Globus pallidus (tissue), 1 donor: ENCODE measurements at places on chromosomes 13 and 19.
A peak's percentile ranks its signal among the peaks of the same experiment; 100 is the strongest.

- no peak for DNase-seq
Measured at GRCh38 chr19:10290876-10291553, 1.3 kb downstream of the ICAM5 start.

DNA sequence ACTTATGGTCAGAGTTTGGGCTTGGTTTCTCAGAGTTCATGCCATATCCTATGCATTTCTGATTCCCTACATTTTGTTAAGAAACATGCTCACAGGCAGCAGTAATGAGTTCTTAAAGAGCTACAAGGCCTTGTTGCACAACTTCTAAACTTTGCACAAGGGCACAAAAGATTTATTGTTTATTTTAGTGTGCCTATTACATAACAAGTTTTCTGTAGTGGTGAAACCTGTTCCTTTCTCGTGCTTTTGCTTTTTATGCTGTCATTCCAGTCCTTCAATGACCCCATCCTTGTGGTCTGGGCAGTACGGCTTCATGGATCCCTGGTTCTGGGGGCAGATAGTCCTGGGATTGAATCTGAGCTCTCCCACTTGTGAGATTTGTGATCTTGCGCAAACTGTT, 17.8 kb downstream of the ZNF507 start:
- peak; percentile 57 for DNase-seq

DNA sequence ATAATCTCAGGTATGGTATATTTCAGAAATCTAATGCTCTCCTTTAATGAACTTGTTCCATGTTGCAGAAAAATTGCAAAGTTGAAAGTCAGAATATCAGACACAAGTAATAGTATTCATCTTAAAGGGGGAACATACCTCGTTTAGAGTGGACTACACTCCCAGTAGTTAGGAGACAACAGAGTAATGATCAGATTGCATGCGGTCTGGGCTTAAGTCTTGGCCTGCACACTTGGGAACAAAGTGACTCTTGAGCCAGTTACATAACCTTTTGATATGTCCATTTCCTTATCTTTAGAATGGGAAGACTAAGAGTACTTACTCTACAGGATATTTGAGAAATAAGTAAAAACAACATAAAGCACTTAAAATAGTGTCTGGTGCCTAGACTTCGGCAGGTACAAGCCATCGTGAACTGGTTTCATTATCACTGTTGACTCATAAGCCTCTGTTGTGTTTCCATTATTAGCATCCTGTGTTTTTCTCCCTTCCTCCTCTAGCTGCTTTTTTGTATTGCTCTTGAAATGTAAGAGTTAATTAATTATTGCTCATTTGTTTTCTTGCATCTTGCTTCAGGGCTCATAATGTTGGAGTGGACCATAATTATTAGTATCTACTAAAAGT, 53.0 kb downstream of the DPY19L3 start:
- no peak for DNase-seq

DNA sequence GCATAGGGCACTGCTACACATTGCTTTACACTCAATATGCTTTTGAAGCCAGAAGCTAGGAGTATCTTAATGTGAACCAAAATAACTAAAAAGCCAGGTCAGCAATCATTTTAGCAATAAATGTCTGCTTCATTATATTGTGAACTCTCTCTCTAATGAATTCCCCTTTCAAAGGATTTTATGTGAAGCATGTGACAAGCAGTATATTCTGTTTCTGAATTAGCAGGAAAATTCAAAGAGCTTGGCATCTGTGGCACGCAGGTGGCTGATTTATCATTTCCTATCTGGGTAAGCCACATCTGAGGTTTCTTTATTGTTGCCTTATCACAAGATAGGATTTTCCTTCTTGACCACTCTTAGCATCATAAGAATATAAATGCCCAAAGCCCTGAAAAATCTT, 56.8 kb upstream of the KLF12 start:
- DNase-seq, result no peak

GRCh38 chr13:39397896-39398265, 205.1 kb downstream of the LHFPL6 start:
- no peak for DNase-seq

DNA sequence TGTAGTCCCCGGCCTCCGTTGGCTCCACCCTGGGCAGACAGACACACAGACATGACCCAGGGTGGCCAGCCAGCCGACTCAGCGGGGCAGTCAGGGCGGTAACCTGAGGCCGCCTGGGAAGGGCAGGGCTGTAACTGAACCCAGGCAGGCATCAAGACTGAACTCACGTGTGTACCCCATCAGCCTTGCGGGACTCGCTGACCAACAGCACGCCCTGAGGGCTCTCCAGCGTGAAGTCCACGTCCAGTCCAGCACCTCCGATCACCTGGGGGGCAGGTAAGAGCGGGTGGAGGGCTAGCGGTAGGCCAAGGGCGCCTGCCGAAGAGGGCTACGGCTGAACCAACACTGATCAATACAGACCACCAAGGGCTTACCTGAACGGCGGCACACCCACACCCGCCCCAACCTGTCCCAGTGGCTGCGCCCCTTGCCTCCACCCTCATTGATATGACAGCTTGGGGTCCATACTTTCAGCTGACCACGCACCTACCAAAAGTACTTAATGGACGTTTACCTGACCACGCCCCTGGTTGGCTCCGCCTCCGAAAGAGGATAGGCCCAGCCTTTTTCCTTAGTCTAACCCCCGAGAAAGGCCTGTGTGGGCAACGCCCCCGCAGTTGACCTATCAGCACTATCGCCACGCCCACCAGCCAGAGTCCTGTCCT, 791 bp downstream of the TMED1 start:
- peak; percentile 16 for DNase-seq
